ENCODE measurements at places on chromosomes 12 and 14. TPM values are rescaled to one million over a fixed set of nuclear protein-coding genes. Genes with fewer than 3 reads are reported as not detected.

CD27 gene
- total RNA-seq: 0.29 TPM

PMCH gene
- not detected for total RNA-seq

LBHD2 gene
- total RNA-seq: not detected

SDR9C7 gene
- total RNA-seq: not detected

IL31 gene
- not detected for total RNA-seq

IGF1 gene
- 0.22 TPM for total RNA-seq

RDH12 gene
- under 0.01 TPM for total RNA-seq

TESPA1 gene
- total RNA-seq: not detected

SVOP gene
- not detected for total RNA-seq

TGM1 gene
- 1.5 TPM for total RNA-seq

G2E3 gene
- 7.0 TPM for total RNA-seq

All from placental pericyte (primary cell).